NK-92 treated with Interleukin-12 subunit alpha and Interleukin-12 subunit beta, amount 100 ng/mL, for 24 hours (cell line): ENCODE measurements at places on chromosomes 1 and 21.

GRCh38 chr1:55071477-55071876 lies 32.1 kb downstream of the PCSK9 start:
- DNase-seq: no peak

DNA sequence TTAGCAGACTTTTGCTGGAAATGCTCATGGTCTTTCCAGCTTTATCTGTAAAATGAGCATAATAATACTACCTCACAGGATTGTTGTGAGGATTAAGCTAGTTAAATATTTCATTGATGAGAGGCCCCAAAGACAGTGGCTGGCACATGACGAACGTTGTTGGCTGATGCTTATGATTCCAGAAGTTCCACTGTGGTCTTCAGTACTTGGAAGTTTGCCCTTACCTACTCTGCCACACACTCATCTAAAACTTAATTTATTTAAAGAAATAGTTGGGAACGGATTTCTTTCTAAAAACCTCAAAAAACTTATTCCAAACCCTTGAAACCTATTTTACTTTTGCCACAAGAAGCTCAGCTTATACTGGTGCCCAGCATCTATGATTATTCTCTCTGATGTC lies 170.7 kb downstream of the DHRS3 start:
- DNase-seq: no peak

DNA sequence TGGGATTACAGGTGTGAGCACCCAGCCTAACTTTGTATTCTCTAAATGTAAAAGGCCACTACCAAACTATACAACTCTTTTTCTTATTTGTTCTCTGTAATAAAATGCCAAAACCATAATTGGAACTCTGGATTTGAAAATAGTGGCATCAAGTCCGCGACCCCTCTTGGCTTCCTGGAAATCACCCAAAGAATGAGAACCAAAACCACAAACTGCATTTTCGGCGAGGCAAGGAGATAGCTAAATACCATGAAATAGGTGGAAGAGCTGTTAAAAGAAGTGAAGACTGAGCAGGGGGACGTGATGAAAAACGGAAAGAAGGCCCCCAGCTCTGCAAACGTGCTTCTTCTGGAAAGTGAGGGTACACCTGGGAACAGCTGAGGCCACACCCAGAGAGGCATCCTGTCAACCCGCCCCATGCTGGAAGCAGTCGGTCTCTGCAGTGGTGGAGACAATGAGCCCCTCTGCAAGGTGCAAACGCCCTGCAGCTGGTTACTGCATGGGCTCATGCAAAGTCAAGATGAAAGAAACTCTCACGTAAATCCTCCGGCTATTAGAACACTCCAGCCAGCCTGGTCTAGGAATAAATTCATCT lies 22.5 kb downstream of the VPS26C start:
- no peak for DNase-seq

GRCh38 chr1:205012391-205013140 lies 30.4 kb upstream of the CNTN2 start:
- no peak for DNase-seq

- no peak for DNase-seq
Observed at GRCh38 chr1:167999877-168000276, 63.0 kb upstream of the MPC2 start.

DNA sequence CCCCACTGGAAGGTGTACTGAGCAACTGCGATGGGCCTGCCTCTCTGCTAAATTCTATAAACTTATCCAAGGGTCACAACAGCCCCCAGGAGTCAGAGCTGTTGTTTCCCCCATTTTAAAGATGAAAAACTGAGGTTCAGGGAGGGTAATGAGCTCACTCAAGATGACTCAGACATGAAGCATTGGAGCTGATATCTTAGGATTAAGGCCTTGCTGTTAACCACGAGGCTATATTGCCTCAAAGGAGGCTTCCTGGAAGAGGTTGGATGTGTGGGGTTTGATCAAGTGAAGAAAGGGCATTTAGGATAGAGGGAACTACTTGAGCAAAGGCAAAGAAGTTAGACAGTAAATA lies 6.7 kb downstream of the LDLRAP1 start:
- no peak for DNase-seq

DNA sequence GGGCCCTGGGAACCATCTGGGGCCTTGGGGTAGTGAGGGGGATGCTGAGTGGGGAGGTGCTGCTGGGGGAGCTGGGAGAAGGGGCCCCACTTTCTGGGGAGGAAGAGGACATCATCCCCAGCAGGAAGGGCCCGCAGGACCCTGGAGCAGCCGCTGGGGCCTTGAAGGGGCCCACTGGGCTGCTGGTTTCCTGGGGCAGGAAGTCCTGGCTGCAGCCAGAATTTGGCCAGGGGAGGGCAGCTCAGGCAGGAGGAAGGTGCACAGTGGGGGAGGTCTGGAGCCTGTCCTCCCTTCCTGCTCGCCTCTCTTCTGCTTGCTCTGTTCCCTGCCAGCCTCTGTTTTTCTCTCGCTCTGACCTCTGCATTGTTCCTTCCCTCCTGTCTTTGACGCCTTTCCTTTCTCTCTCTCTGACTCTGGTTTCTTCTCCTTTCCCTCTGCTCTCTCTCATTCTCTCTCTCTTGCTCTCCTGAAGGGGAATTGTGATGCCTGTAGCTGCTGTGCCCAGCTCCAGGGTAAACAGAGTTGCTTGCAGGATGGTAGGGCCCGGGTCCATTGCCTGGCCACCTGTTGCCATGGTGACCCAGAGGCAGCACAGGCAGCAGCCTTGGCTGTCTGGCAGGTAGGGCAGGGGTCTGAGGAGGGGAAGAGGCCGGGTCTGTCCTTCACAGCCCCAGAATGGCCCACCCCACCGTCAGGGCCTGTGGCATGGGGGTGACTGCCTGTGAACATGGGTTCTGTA lies 23.9 kb downstream of the ACOT11 start:
- no peak for DNase-seq

DNA sequence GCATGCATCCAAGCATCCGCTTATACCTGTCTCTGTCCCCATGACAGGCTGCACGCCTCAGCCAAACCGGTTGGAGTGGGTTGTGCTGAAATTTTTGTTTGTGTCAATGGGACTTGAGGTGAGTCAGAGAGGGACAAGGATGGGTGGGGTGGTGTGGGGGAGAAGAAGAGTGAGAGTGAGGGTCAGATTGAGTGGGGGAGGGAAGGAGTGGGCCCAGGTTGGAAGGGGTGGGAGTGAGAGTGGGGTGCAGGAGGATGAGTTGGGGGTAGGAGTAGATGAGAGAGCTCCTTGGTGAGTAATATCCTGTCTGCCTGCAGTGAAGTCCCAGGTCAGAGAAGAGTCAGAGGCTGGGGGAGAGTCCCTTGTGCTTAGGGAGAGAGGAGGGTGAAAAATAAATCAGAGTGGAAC lies 3.3 kb upstream of the NECTIN4 start:
- DNase-seq: peak; percentile 62

DNA sequence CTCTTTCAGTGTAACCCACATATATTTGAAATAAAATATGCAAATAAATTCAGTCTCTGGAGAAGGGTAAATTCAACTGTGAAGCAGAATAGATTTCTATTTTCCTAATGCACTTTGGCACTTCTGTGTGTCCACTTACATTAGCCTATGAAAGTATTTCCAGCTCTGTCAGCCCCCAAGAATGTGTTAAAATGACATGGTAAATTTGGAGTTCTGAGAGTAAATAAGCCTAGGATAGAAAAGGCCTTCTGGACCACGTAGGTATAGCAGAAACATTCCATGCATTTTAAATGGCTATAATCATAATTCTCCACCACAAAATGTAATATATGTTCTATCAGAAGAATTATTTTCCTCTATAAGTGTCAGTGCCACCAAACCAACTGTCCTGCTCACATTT lies 276.2 kb downstream of the NEGR1 start:
- no peak for DNase-seq

DNA sequence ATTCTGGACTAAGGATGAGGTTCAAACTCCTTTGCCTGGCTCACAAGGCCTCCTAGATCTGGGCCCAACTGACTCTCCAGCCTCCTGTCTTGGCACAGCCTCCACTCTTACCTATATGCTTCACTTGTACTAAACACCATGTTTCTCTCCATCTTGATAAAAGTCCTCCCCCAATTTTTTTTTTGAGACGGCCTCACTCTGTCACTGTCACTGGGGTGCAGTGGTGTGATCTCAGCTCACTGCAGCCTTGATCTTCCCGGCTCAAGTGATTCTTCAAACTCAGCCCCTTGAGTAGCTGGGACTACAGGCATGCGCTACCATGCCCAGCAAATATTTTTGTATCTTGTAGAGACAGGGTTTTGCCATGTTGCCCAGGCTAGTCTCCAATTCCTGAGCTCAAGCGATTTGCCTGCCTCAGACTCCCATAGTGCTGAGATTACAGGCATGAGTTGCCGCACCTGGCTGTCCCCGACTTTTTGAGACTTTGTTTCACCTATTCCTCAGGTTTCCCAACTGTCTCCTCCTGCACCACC lies 39.7 kb downstream of the CD34 start:
- DNase-seq: no peak

GRCh38 chr1:97210307-97210706 lies 488.7 kb downstream of the PTBP2 start:
- DNase-seq: no peak
